Activated naive CD8-positive, alpha-beta T cell treated with anti-CD3 and anti-CD28 coated beads for 36 hours (primary cell): ENCODE measurements at places on chromosomes 6 and 20. TPM values are rescaled to one million over a fixed set of nuclear protein-coding genes. Genes with fewer than 3 reads are reported as not detected.

The TBX18 gene
- not detected for total RNA-seq

The MEP1A gene
- not detected for total RNA-seq

The DEFB127 gene
- total RNA-seq, result not detected

The ZBTB2 gene
- total RNA-seq, result 26.8 TPM

The LPA gene
- not detected for total RNA-seq

The FOXQ1 gene
- not detected for total RNA-seq

The RAB44 gene
- total RNA-seq, result not detected

The PAK5 gene
- not detected for total RNA-seq

The LAMA5 gene
- 0.38 TPM for total RNA-seq

The LY6G6F gene
- not detected for total RNA-seq
